C1 segment of cervical spinal cord (tissue), 14 donors: ENCODE measurements at places on chromosomes 4 and X.
A peak's percentile ranks its signal among the peaks of the same experiment; 100 is the strongest.

- DNase-seq, result no peak
Observed at GRCh38 chr4:122328893-122329292, 49.9 kb upstream of the ADAD1 start.

- no peak for DNase-seq
Observed at GRCh38 chr4:10951306-10951705, 266.7 kb upstream of the CLNK start.

GRCh38 chr4:26787461-26788340 lies 72.9 kb upstream of the STIM2 start:
- DNase-seq, result no peak

DNA sequence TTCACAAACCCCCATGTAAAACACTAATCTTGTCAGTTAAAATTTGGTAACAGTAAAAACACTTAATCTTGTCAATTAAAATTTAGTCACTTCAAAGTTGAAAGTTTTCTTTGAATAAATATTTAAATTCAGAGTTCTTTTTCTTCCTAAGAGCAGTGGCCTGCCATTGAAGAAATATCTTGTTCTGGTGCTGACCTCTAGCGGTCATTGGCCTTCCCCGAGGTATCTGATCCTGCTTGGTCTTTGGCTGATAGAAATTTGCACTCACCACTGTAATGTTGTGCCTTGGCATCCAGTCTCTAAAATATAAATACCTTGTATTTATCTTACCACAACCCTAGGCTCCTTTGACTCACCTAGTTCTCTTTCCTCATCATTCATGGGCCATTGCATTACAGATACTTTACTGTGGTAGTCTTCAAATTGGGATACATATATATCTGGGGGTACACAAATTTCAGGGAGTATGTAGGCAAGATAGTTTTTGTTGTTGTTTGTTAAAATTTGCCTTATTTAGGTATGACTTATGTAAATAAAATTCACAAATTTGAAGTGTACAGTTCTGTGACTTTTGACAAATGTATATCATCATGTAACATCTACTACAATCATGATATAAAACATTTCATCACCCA lies 6.7 kb upstream of the ART3 start:
- peak; percentile 35 for DNase-seq

DNA sequence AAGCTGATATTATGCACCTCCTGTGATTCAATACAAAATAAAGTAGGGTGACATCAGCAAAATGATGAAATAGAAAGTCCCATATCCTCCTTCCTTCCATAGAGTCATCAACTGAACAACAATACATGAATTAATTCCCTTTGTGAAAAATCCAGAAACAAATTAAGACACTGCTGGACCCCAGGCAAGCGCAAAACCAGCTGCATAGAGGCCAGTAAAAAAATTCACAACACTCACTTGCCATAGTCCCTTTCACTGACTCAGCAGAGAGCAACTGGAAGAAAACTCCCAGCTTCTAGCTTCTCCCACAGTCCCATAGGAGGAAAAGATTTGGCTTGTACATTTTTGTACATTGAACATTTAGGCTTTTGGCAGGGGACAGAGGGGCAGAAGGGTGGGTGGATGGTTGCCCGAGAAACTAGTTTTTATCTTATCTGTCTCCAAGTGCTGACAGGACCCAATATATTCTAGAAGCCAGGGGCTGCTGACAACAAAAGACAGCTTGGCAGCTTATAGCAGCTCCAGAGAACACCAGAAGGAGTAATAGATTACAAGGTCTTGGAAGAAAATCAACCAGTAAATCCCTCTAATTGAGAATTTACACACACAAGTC lies 124.6 kb downstream of the NDST3 start:
- no peak for DNase-seq
